ENCODE measurements at places on chromosomes 2 and 18. TPM values are rescaled to one million over a fixed set of nuclear protein-coding genes. Genes with fewer than 3 reads are reported as not detected.

DNA sequence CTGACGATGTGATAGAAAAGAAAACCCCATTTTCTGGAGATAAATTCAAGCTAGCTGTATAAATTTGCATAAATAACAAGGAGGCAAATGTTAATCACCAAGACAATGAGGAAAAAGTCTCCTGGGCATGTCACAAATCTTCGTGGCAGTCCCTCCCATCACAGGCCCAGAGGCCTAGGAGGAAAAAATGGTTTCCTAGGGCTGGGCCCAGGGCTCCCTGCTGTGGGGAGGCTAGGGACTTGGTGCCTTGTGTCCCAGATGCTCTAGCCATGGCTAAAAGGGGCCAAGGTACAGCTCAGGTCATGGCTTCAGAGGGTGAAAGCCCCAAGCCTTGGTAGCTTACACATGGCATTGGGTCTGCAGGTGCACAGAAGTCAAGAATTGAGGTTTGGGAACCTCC lies 134.6 kb downstream of the CABLES1 start:
- no peak for DNase-seq

DNA sequence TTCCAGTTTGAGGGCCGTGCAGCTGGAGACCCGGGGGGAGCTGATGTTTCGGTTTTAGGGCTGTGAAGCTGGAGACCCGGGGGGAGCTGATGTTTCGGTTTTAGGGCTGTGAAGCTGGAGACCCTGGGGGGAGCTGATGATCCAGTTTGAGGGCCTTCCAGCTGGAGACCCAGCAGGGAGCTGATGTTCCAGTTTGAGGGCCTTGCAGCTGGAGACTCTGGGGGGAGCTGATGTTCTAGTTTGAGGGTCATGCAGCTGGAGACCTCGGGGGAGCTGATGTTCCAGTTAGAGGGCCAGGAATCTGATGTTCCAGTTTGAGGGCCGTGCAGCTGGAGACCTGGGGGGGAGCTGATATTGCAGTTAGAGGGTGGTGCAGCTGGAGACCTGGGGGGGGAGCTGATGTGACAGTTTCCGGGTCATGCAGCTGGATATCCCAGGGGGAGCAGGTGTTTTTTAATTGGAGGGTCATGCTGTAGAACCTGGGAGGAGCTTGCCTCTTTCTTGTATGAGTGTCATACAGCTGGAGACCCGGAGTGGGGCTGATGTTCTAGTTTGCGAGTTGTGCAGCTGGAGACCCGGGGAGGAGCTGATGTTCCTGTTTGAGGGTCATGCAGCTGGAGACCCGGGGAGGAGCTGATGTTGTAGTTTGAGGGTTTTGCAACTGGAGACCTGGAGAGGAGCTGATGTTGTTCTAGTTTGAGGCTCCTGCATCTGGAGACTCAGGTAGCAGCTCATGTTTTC lies 153.2 kb downstream of the RTP5 start:
- DNase-seq, result no peak

GRCh38 chr18:62744076-62744968 lies 29.0 kb downstream of the PHLPP1 start:
- no peak for DNase-seq

GRCh38 chr18:45521777-45522176 lies 93.5 kb upstream of the SLC14A2 start:
- no peak for DNase-seq

GRCh38 chr2:224009605-224010315 lies 29.3 kb downstream of the SERPINE2 start:
- DNase-seq, result no peak

- DNase-seq, result no peak
These were observed 22.9 kb upstream of the GNAL start for GRCh38 chr18:11666176-11666575.

- peak; percentile 15 for DNase-seq
These were observed 53.7 kb downstream of the SGPP2 start for GRCh38 chr2:222477962-222478608.

GRCh38 chr2:20650393-20650876 lies 463 bp downstream of the HS1BP3 start:
- peak; percentile 50 for DNase-seq

GRCh38 chr2:121735518-121736074 lies 1.1 kb downstream of the NIFK start:
- peak; percentile 53 for DNase-seq

GRCh38 chr2:109005686-109006204 lies 16.7 kb upstream of the EDAR start:
- DNase-seq, result peak; percentile 92

- DNase-seq, result no peak
These were observed 123.9 kb upstream of the FAM117B start for GRCh38 chr2:202510911-202511310.

GRCh38 chr2:139600166-139600565 lies 820.0 kb upstream of the NXPH2 start:
- no peak for DNase-seq

GRCh38 chr2:42856891-42857632 lies 64.7 kb upstream of the HAAO start:
- DNase-seq, result peak; percentile 64

- DNase-seq, result no peak
These were observed 90.9 kb downstream of the CCDC138 start for GRCh38 chr2:108877506-108877905.

DNA sequence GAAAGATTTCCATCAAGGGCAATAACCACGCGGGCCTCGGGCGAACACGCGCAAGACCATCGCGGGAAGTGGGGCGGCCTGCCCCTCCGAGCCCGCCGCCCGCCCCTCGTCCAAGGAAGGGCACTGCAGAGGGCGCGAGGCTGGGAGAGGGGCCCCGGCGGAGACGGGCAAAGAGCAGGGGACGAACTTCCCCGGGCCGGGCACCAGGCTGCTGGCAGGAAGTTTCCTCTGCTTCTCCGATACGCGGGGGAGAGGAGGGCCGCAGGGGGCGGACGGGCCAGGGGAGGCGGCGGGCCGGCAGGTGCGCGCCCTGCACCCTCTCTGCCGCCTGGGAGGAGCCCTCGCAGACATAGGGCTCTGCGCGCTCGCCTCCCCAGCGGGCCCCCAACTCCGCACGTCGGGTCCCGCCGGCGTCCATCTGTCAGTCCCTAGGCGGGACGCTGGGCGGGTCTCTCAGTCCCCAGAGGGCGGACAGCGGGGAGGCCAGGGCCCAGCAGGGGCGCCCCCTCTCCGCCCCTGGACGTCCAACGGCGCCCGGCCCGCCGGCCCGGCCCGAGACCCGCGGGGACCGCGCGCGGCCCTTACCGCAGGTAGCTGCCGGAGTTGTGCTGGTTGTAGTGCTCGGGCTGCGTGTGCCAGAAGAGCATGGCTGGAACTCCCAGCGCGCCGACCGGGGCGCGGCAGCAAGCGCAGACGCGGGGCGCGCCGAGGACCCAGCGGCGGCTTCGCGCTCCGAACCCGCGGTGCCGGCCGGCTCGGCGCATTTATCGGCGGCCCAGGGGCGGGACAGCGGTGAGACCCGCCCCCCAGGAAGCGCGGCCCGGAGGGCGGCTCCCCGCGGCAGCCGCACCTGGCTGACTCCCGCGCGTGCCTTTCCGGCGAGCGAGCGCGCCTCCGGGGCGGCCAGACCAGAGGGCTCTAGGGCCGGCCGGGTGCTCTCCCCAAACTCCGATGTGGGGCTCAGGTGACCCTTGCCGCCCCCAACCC lies at the start of gene TFCP2L1:
Gene TFCP2L1, minus strand, starts transcription at position 740 of the 987 bp plus-strand sequence. Its CDS starts 93 bp downstream, at position 647.
- DNase-seq, result peak; percentile 31

DNA sequence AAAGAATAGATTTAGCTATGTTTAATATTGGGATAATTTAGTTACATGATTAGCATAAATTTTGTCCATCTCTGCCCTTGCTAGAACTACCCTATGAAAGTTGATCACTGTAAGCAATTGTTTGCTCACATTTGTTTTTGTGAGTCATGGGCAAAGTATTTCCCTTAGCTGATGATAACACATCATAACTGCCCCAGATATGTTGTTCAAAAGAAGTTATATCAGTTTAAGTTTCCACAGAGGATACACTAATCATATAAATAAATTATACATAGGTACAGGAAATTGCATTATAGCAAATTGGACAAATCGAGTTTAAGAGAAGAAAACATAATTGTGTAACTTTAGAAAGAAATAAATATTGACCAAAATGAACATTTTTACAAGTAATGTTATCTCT lies 223.2 kb upstream of the PIK3C3 start:
- no peak for DNase-seq

DNA sequence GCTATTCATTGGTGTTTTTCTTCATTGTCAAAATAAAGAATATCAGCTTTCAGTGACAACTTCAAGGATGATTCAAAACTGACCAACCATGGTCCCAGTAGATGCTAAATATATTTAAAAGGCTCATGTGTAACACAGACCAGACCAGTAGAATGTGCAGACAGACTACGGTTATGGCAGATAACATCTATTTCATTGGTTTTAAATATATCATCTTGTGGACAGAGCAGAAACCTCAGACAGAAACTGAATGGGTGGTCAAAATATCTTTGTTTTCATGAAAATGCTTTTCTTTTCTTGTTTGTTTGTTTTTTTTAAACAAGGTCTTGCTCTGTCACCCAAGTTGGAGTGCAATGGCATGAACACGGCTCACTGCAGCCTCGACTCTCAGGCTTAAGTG lies 107.4 kb upstream of the CREB1 start:
- DNase-seq, result no peak

- no peak for DNase-seq
These were observed 240.4 kb downstream of the IKZF2 start for GRCh38 chr2:212911011-212911410.

- DNase-seq, result no peak
These were observed 925.7 kb downstream of the DCDC2C start for GRCh38 chr2:4628998-4629501.

DNA sequence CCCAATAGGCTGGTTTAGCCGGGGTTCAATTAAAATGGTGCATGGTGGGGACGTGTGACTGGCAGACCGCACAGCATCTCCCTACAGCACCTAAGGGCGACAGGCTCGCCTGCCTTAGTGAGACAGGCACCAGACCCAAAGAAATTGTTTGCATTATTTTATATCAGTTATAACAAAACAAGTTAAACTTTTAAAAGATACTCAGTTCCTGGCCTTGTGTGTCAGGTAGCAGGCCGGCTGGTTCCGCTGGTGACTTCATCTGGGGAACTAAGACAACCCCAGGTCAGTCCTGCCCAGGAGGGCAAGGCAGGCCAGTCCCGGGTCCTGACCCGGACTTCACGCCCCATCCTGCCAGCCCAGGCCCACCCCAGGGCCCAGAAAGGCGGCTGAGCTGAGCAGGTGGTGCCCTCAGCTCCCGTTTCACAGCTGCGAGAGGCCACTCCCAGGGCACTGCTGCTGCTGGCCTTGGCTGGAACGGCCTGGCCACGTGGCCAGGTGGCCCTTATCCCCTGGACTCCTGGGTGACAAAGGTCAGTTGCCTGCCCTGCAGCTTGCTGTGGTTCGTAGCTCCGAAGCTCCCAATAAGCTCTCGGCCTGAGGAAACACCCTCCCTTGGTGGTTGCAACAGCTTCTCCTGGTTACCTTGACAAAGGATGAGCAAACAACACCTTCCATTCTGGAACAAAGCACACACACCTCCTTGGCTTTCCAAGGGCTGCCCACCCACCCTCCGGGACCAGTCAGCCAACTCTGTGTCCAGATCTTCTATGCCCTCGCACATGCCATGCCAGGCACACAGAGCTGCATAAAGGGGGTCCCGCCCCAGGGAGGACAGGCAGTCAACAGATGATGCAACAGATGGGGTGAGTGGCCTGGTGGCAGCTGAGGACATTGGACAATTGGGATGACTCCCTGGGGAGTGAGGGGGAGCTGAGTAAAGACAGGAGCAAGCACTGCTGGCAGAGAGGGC lies 11.3 kb upstream of the AGXT start:
- no peak for DNase-seq

- DNase-seq, result no peak
These were observed 78.9 kb downstream of the AFF3 start for GRCh38 chr2:100063459-100063953.

- no peak for DNase-seq
These were observed 88.7 kb upstream of the CXCR4 start for GRCh38 chr2:136206613-136207012.

DNA sequence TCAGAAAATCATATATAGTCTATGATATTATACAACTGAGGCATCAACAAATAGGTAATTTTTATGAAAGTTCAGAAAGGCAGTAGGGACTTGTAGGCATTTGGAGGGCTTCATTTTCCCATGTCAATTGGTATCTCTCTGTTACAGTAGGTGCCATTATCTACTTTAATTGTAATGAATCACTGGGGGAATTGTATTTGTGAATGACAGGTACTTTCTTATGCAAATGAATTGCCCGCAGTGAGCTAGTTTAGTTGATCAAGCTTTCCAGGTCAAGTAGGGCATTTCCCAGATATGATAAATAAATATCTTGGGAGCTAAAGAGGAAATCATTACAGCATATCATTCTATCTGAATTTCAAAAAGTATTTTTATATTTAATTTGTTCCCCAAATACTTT lies 1116.3 kb downstream of the DPP10 start:
- no peak for DNase-seq

GRCh38 chr18:13393338-13393737 lies 174.8 kb downstream of the LDLRAD4 start:
- no peak for DNase-seq

DNA sequence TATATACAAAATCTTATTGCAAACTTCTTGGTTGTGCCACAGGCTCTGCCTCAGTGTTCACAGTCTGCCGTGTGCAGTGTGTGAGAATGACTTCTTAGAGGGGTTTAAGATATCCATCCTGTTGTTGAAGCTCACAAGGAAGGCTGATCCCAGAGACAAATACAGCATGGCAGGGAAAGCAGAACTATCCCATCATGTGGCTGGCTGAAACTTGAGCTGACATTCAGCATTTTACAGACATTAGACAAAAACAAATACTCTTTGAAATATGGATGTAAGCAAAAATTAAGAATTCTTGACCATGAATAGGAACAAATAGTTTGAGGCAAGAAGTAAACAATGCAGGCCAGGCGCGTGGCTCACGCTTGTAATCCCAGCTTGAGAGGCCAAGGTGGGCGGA lies 12.9 kb upstream of the PUM2 start:
- no peak for DNase-seq

- no peak for DNase-seq
These were observed 60.5 kb downstream of the INSIG2 start for GRCh38 chr2:118148809-118149208.

GRCh38 chr2:9310377-9310776 lies 103.8 kb downstream of the ASAP2 start:
- peak; percentile 64 for DNase-seq

- DNase-seq, result no peak
These were observed 24.8 kb downstream of the ATP9B start for GRCh38 chr18:79093986-79094385.

DNA sequence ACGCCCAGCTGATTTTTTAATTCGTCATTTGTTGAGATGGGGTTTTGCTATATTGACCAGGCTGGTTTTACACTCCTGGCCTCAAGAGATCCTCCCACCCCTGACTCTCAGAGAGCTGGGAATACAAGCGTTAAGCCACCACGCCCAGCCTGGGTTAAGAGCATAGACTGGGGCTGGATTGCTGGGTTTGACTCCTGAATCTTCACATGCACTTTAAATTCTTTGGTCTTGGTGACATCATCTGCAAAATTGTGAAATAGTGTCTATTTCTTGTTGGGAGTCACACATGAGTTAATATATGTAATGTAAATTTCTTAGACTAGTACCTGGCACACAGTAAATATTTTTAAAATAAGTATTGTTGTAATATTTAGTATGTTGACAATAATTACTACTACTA lies 257.4 kb downstream of the DOK6 start:
- DNase-seq, result no peak

The MXD1 gene
- 21.8 TPM for total RNA-seq

The DPP4 gene
- total RNA-seq, result 3.2 TPM

The ALPI gene
- not detected for total RNA-seq

The TMEM200C gene
- total RNA-seq, result 1.4 TPM

The EHD3 gene
- 11.4 TPM for total RNA-seq

The HEATR5B gene
- total RNA-seq, result 38.2 TPM

The CIDEA gene
- not detected for total RNA-seq

The HOXD8 gene
- 2.7 TPM for total RNA-seq

The SNRNP27 gene
- 59.9 TPM for total RNA-seq

The LIMS4 gene
- total RNA-seq, result 1.0 TPM

All from tongue (tissue), 3 donors.